ENCODE measurements at places on chromosomes 2 and 18.

DNA sequence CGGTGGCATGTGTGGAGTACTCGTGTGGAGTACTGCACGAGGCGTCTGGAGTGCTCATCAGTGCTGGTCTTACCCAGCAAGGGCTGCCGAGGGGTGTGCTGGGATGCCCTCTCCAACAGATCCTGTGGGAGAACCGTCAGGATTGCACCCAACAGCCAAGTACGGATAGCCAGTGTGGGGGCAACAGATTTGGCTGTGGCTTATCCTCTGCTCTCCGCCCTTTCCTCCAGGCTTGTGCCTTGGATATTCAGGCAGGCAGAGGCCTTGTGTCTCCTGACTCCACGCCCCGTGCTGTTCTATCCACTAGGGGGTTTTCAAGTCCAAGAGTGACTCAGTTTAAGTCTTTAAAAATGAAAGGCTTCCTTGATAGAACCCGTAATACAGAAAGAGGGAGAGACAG lies 321.0 kb upstream of the HS6ST1 start:
- DNase-seq = no peak

- DNase-seq = no peak
Measured at GRCh38 chr2:66494708-66495107, 59.8 kb downstream of the MEIS1 start.

DNA sequence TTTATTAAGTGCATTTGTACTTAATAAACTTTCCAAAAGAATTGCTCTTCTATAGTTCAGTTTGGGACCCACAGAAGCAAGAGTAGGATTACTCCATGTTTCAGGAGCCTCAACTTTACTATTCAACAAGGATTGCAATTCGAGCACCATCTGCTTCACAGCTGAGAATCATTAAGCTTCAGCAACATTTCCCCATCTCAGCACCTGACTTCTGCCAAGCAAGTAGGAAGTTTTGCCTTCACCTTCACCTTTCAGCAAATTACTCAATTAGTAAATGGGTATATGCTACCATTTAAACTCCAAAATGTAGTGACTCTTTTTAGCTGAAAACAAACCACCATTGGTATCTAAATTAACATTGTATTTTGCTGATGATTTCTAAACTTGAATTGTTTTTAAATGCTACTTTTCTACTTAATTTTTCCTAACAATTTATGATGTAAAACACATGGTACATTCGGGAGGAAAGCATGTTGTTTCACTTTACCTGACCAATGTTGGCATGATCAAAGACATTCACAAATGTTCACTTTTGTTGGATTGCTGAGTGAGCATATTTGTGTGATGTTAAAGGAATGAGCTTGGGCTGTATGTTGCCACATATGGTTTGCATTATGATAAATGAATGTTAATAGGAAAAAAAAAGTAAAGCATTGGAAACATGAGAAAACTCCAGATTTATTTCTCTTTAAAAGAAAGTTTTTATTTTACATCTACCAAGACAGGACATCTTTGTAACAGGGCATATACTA lies 159.2 kb downstream of the GULP1 start:
- DNase-seq = no peak

DNA sequence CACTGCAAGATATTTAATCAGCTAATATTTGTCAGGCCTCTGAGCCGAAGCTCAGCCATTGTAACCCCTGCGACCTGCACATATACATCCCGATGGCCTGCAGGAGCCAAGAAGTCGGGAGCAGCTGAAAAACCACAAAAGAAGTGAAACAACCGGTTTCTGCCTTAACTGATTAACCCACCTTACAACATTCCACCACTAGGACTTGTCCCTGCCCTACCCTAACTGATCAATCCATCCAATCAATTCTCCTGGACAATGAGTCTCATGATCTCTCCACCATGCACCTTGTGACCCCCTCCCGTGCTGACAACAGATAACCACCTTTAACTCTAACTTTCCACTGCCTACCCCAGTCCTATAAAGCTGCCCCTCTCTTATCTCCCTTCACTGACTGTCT lies 945.4 kb upstream of the GYPC start:
- DNase-seq = no peak

- DNase-seq = no peak
Measured at GRCh38 chr18:54690198-54690597, 99.2 kb downstream of the DYNAP start.

All from kidney (tissue), 22 donors.